Progenitor cell of endocrine pancreas (in vitro differentiated cells): ENCODE measurements at places on chromosomes 4 and X. TPM values are rescaled to one million over a fixed set of nuclear protein-coding genes. Genes with fewer than 3 reads are reported as not detected.

GRCh38 chrX:155967653-155968325, 29.7 kb upstream of the IL9R start:
- H3K27ac ChIP-seq: no peak overlapping the region
- no peak for DNase-seq
- peaks cover 1% of the 10 kb centered on the region for H3K36me3 ChIP-seq
- no peaks in the 10 kb centered on the region for H3K27me3 ChIP-seq
- H3K4me3 ChIP-seq: no peak overlapping the region

DNA sequence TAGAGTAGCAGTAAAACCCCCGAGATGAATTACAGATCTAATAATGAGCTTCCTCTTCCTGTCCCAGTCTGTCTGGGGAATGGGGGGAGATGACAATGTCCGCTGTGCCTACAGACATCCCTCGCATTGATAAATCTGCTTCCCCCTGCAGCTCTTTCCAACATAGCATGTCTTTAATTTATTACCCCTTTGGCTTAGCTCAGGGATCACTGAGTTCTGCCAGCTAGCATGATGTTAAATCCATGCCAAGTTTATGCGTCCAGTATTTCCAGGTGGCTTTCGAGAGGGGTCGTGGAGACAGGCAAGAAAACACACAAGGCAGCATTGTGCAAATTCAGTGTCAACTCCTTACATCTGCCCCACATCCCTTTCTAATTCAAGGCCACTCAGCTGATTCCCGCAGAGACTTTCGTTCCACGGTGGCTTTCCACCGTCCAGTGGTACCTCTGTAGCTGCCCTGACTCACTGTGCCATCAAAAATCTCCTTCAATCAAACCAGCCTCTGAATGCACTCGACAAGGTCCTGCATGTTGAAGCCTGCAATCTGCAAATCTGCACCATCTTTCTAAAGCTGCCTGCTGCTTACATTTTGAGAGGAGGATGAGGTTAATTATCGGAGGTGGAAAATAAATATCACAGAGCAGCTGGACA, 75.1 kb downstream of the MXRA5 start:
- no peak for DNase-seq
- H3K27me3 ChIP-seq: no peaks in the 10 kb centered on the region
- H3K36me3 ChIP-seq: no peaks in the 10 kb centered on the region
- peak overlapping the region; percentile 33 for H3K27ac ChIP-seq
- H3K4me1 ChIP-seq: no peaks in the 10 kb centered on the region

- H3K4me3 ChIP-seq: no peak overlapping the region
- no peaks in the 10 kb centered on the region for H3K4me1 ChIP-seq
- DNase-seq: no peak
- no peaks in the 10 kb centered on the region for H3K27me3 ChIP-seq
These were observed 44.0 kb upstream of the SCD5 start for GRCh38 chr4:82842593-82842992.

The APELA gene
- 4.8 and 6.4 TPM in 2 replicates for total RNA-seq

DNA sequence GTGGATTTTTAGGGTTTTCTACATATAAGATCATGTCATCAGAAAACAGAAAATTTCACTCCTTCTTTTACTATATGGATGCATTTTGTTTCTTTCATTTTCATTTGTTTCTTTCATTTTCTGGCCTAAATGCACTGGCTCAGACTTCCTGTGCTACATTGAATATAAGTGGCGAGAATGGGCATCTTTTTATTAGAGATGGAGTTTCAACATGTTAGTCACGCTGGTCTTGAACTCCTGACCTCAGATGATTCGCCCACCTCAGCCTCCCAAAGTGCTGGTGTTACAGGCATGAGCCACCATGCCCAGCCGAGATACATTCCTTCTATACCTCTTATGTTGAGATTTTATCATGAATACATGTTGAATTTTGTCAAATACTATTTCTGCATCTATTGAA, 61.8 kb downstream of the BRWD3 start:
- no peaks in the 10 kb centered on the region for H3K4me1 ChIP-seq
- no peak overlapping the region for H3K27ac ChIP-seq
- H3K36me3 ChIP-seq: peaks cover 31% of the 10 kb centered on the region
- H3K27me3 ChIP-seq: no peaks in the 10 kb centered on the region
- DNase-seq: no peak
- H3K4me3 ChIP-seq: no peak overlapping the region

The KANTR gene
- total RNA-seq: 16.0 and 18.0 TPM in 2 replicates

- H3K4me1 ChIP-seq: peaks cover 10% of the 10 kb centered on the region
- DNase-seq: no peak
- H3K27ac ChIP-seq: no peak overlapping the region
- H3K4me3 ChIP-seq: no peak overlapping the region
These were observed 17.5 kb downstream of the PLP1 start for GRCh38 chrX:103794119-103794518.

DNA sequence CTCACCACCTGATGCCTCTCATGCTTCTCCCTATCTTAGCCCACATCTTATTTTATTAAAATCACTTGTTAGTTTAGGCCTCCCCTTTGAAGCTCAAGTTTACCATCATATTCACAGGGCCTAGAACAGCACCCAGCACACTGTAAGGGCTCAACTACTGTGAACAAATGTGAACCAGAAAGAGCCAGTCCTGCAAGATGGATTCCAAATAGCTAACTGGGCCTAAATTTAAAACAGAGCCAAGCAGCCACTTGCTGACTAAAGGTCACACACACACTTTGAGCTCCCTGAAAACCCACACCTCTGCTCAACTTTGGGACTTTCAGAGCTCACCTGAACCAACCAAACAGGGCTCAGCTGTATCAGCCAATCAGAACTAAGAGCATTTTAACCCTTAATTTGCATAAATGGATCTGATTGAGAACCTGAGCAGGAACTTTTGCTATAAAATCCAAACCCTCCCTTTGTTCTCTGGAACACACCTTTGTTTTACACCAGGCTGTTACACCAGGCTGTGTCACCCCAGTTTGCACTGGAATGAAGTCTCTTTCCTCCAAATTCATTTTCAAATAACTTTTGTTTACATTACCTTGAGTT, 62.1 kb upstream of the EXOC1L start:
- H3K36me3 ChIP-seq: no peaks in the 10 kb centered on the region
- DNase-seq: no peak
- no peak overlapping the region for H3K4me3 ChIP-seq
- H3K27ac ChIP-seq: no peak overlapping the region
- no peaks in the 10 kb centered on the region for H3K27me3 ChIP-seq

The HSFX1 gene
- 2.9 and 3.4 TPM in 2 replicates for total RNA-seq

GRCh38 chrX:24168807-24169206, 19.3 kb downstream of the ZFX start:
- DNase-seq: no peak
- H3K27ac ChIP-seq: peak overlapping the region; percentile 72
- H3K27me3 ChIP-seq: no peaks in the 10 kb centered on the region

- no peaks in the 10 kb centered on the region for H3K27me3 ChIP-seq
- no peaks in the 10 kb centered on the region for H3K4me1 ChIP-seq
- DNase-seq: no peak
- no peaks in the 10 kb centered on the region for H3K36me3 ChIP-seq
These were observed 95.5 kb upstream of the KLHL13 start for GRCh38 chrX:118211891-118212816.

- H3K4me3 ChIP-seq: no peak overlapping the region
- DNase-seq: no peak
- H3K27me3 ChIP-seq: peaks cover 8% of the 10 kb centered on the region
- H3K4me1 ChIP-seq: peaks cover 5% of the 10 kb centered on the region
These were observed 9.8 kb upstream of the ANXA5 start for GRCh38 chr4:121706595-121707021.

DNA sequence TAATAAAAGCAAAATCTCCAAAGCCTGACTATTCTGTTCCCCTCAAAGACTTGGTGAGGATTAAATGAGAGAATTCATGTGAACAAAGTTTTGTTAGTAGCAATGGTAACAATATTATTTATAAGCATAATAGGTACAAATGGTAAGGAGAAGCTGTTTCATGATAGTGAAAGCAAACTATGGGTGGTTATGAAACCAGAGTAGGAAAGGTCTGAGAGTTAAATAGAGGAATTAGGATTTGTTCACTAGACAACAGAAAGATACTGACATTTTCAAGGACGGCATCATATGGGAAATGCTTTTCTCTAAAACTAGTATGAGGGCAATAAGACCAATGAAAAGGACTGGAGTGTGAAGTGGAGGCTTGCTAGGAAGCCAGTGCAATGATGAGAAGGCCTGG, 128.6 kb upstream of the FTHL17 start:
- no peaks in the 10 kb centered on the region for H3K27me3 ChIP-seq
- no peak overlapping the region for H3K4me3 ChIP-seq
- H3K4me1 ChIP-seq: peaks cover 12% of the 10 kb centered on the region
- H3K36me3 ChIP-seq: peaks cover 27% of the 10 kb centered on the region
- H3K27ac ChIP-seq: no peak overlapping the region
- DNase-seq: no peak

DNA sequence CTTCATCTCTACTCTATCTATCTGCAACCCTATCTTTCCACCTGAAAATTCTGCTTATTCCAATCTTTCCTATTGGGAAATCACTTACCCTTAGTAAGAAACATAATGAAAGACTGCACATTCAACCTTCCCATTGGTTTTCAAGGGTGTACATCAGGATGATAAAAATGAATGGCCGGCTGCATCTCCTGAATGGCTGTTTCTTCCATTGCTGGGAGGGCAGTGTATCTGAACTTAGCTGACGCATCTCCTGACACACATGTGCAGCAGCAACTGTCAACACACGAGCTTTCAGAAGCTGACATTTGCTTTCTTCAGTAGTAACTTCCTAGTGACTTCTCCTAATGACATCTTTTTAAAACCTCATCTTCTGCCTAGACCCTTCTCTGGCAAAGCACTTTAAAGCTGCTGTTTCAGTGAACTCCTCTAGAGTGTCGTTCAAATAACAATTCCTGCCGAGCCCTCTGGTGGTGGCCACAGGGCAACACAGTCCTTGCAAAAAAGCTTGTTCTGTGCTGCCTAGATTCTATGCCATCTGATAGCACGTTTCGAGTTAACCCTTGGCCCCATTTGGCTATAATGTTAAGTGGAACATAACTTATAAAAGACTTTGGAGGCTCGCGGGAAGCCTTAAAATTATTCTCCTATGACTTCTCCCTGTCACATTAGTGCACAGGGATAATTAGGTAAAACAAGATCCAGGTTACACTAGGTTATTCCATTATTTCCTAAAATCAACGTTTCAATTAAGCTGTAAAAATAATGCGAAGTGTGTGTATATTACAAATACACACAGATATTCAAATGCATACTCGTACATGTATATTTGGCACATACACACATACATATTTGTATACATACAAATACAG, 2340.7 kb downstream of the PCDH7 start:
- H3K36me3 ChIP-seq: no peaks in the 10 kb centered on the region
- H3K27me3 ChIP-seq: peaks cover 3% of the 10 kb centered on the region
- DNase-seq: peak; percentile 46
- H3K4me3 ChIP-seq: no peak overlapping the region

DNA sequence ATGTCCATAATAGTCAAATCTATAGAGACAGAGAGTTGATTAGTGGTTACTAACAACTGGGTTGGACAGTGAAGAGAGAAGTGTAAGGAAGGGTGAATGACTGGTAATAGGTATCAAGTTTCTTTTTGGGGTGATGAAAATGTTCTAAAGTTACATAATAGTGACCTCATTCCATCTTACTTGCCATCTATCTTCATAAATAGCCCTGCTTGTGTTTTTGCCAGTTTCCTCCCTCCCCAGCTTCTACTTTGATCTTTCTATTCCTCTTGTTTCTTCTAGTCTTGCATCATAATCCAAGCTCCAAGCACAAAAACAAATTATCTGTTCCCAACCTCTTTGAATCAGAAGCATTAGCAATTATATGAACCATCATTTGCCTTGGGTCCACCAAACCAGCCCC, 40.2 kb upstream of the TET2 start:
- H3K36me3 ChIP-seq: no peaks in the 10 kb centered on the region
- H3K4me1 ChIP-seq: no peaks in the 10 kb centered on the region
- DNase-seq: no peak
- no peak overlapping the region for H3K27ac ChIP-seq

- no peaks in the 10 kb centered on the region for H3K36me3 ChIP-seq
- no peak overlapping the region for H3K27ac ChIP-seq
- DNase-seq: no peak
- no peak overlapping the region for H3K4me3 ChIP-seq
These were observed 5.4 kb upstream of the ASB5 start for GRCh38 chr4:176274441-176274840.

DNA sequence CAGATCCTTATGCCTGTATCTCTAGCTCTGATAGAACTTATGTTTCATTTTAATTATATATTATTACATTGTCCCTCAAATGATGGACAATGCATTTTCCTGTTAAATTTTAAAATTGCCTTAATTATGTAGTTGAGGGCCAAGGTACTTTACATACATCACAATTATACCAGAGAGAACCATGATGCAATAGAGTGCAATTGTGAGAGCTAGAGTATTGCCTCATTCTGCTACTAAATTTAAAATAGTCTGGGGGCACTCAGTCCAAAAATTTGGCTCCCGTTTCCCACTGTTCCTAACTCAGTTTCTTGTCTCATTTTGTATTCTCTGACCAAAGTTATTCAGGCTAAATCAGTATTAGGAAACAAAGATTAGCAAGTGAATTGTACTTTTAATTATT, 378.5 kb upstream of the ZFP42 start:
- H3K4me1 ChIP-seq: no peaks in the 10 kb centered on the region
- DNase-seq: no peak
- no peak overlapping the region for H3K27ac ChIP-seq
- no peaks in the 10 kb centered on the region for H3K36me3 ChIP-seq
- no peaks in the 10 kb centered on the region for H3K27me3 ChIP-seq

DNA sequence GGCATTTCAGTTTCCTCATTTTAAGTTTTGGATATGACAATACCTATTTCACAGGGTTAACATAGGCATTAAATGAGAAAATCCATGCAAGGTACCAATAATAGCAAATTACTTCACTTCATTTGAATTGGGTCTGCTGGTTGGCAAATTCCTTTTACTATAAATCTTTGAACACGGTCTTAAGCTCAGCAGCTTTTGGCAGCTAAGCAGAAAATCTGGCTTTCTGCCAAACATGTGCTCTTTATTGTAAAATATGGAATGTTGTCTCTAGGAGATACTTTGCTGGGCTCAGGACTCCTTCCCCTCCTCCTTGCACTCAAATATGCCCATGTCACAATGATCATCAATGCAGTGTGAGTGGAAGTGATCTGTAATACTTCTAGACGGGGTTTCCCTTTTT, 16.8 kb upstream of the DMP1 start:
- H3K27me3 ChIP-seq: no peaks in the 10 kb centered on the region
- H3K4me1 ChIP-seq: peaks cover 2% of the 10 kb centered on the region
- H3K4me3 ChIP-seq: no peak overlapping the region

The ADRA2C gene
- 2.9 and 3.0 TPM in 2 replicates for total RNA-seq
